ENCODE measurements at places on chromosomes 4 and X.

DNA sequence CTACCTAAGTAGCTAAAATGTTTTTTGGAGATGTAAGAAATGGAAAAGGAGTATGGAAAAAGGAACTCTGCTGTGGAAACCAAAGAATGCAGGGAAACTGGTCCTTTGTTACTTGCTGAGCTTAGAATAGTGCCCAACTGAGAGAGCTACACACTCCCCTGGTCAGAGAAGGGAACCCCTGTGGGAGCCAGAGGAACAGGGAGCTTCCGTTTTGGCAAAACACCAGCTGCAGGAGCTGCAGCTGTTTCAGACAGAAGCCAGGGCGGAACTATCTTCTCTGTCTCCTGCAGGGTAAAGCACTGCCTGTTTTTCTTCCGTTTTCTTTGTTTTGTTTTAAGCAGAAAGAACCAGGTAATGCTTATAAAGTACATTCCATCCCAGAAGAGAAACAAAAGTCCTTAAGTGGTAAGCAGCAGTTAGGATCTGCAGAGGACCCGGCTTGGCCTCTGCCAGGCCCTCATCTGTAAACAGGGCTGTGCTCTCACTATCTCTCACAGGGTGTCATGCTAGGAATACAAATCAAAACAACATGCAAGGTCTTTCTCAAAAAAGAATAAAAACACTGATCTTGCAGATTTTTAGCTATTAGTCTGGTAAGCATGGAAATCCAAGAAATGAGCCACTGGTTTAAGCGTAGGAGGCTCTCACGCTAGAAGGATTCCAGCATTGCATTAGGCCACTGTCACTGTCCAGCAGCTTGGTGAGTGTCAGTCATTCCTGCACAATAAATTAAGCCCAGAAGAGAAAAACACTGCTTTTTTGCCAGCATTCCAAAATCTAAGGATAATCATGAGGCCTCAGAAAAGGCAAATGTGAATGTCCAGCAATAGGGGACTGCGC lies 76.1 kb downstream of the CHST7 start:
- DNase-seq: no peak

DNA sequence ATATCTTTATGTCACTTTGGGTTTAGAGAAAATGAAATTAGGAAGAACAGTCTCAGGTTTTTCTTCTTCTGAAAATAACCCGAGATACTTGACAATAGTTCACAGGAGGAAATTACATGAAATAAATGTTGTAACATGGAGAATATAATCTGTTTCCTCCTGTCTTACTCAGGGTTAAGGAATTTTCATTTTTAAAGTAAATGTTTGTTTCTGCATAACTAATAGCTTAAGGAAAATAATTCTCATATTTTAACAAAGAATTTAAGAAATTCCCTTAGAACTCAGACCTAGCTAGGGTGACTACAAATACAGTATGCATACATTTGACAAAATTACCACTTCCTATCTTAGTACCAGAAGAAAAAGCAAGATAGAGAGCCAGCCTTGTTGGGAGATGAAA lies 17.2 kb upstream of the SPRY1 start:
- DNase-seq: no peak

GRCh38 chr4:3466691-3467600 lies 3.8 kb downstream of the DOK7 start:
- DNase-seq: no peak

DNA sequence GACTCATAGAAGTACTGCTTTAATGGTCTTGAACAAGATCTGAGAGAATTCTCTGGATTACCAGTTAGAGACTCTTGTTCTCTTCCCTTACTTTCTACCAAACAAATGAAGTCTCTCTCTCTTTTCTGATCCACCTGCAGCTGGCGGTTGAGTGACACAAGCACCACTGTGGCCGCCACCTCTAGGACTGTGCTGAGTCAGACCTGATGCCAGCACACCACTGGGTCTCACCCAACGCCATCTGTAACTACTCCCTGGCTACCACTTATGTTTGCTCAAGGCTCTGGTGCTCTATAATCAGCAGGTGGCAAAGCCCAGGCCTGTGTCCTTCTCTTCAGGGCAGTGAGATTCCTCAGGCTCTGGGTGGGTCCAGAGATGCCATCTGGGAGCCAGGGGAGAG lies 1173.5 kb downstream of the RPA4 start:
- DNase-seq: no peak

GRCh38 chrX:99973572-99974226 lies 436.4 kb downstream of the PCDH19 start:
- no peak for DNase-seq

DNA sequence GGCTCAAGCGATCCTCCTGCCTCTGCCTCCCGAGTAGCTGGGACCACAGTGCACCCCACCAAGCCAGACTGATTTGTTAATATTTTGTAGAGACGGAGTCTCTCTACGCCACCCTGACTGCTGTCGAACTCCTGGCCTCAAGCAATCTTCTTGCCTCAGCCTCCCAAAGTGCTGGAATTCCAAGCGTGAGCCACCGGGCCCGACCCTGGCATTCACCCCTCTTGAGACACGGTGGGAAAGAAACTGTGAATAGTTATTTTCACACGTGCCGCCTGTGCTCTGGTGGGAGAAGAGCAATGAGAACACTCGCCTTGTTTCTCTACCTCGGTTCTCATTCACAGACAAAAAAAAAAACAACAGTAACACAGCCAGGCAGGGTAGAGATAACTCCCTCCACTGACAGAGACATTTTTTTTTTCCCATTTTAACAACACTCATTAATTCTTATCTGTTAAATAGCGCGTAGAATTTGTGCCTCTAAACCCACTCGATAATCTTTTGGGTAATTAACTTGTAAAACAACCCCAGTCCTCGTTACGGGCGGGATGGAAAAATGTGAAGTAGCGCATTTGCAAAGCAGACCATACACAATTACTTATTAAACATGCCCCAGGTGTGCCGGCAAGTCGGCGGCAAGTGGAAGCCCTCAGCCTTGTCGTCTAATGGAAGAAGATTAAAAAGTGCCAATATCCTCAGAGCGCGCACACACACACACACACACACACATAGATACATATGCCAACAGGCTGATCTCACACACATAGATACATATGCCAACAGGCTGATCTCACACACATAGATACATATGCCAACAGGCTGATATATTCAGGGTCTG lies 103.3 kb downstream of the DHRSX start:
- DNase-seq: no peak
